ENCODE measurements at places on chromosomes 11 and 22.

GRCh38 chr11:36672815-36673450, 74.9 kb upstream of the RAG2 start:
- no peak for DNase-seq

DNA sequence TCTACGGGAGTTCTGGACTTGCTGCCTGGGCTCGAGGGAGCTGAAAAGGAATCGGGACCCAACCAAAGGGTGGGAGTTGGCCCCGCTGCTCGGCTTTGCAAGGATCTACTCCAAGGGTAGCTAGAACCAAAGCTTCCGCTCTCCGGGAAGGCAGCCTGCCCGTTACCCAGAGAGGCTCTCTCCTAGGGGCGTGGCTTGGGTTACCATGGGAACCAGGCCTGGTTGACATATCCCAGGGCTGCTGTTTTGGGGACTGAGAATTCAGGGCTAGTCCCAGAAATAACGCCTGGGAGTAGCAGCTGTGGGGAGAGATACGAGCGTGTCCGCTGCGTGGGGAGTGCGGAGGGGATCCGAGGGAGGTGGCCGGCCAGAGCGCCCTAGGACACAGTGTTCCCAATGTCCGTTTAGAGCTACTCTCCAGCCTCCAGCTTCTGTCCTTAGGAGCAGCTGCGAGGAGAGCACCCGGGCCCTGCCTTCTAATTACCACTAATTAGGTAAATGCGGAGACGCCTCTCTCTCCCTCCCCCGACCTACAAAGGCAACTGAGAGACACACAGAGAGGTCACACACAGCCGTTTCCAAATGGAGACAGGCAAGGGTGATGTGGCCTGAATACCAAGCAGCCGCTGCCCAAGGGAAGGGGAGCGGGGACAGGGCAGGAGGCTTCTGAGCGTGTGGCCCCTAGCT, 141.6 kb upstream of the CADM1 start:
- DNase-seq: no peak

DNA sequence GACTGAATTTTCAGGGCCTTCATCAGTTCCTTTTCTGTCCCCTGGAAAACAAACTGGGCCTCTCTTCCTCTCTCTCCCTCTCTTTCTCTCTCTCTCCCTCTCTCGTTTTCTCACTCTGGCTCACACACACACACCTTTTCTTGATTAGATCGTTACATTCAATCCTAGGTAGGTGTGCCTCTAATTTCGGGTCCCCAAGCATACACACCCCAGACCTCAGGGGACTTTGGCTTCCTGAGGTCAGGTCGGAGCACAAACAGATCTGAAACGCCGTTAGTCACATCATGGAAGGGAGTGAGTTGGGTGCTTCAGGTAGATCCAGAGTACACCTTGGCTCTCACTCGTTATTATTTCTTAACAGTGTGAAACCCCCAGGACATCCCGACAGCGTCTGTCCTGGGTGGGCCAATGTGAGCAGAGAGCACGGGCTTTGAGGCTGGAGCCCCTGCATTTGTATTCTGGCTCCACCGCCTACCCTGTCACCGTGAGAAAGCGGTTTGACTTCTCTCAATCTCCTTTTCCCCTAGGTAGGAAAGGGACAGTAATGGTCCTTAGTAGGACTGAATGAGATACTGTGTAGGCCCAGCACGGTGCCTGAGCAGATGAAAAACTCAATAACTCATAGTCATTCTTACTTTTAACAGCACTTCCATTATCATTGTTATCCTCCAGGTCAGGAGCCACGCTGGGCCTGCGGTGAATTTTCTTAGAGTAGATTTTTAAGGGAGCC, 37.3 kb upstream of the POU2AF1 start:
- DNase-seq: no peak

- DNase-seq: no peak
These were observed 499 bp downstream of the DLAT start for GRCh38 chr11:112025707-112026106.

GRCh38 chr22:38750104-38750503, 5.7 kb downstream of the SUN2 start:
- DNase-seq: no peak

DNA sequence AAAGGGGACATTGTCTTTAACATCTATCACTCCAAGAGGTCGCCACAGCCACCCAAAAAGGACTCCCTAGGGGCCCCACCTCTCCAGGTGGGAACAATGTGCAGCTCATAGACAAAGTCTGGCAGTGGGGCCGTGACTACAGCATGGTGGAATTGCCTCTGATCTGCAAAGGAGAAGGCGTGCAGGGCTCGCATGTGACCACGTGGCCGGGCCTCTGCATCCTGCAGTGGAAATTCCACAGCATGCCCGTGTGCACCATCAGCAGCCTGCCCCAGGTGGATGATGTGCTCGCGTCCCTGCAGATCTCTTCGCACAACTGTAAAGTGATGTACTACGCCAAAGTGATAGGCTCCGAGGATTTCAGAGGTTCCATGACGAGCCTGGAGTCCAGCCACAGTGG, 18.5 kb downstream of the ALKBH3 start:
- no peak for DNase-seq

GRCh38 chr22:46083383-46084350, 66.7 kb upstream of the PPARA start:
- DNase-seq: no peak

DNA sequence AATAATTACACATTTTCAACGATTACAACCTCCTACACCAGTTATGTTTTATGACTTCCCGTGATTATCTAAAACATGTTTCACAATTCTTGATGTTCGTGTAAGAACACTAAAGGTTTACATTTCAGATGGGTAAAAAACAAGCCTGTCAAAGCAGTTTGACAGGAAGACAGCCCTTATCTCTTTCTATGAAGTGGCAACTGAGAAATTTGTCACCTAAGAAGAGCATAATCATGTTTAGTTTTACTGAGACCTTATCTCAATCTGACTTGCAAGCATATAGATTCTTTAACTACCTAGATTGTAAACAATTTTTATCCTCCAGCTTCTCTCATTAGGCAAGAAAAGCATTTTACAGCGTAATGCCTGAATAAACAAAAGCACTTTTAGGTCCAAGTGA, 218.4 kb upstream of the ZBED5 start:
- no peak for DNase-seq

DNA sequence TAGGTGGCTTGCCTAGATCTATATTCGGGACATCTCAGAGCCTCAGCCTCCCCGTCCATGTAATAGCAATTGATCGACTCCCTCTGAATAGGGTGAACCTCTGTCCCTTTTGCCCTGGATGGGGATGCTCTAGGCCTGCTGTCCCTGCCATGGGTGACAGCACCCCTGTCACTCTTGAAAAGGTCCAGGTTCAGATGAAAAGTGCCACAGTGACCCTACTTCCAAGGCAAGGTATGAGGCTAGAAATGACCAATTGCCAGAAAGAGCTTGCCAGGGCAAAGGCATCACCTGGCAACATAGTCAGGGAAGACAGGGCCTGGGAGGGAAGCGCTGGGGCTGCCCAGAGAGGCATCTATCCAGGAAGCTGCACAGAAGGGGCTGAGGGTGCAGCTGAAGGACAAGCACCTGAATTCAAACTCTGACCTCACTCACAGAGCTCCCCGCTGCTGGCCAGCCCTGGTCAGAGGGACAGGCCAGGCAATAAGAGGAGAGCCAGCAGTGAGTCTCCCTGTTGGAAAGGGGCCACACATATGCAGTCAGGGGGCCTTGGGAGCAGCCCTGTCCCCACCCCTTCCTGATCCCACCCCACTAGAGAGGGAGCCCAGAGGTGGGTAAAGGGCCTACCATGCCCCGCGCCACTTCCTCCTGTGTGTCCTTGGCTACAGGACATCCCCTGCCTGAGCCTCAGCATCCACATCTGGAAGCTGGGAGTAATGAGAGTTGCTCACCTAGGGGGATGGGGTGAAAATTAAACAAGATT, 9.0 kb upstream of the APOBEC3A start:
- no peak for DNase-seq

GRCh38 chr11:69368119-69368880, 74.3 kb downstream of the MYEOV start:
- no peak for DNase-seq

DNA sequence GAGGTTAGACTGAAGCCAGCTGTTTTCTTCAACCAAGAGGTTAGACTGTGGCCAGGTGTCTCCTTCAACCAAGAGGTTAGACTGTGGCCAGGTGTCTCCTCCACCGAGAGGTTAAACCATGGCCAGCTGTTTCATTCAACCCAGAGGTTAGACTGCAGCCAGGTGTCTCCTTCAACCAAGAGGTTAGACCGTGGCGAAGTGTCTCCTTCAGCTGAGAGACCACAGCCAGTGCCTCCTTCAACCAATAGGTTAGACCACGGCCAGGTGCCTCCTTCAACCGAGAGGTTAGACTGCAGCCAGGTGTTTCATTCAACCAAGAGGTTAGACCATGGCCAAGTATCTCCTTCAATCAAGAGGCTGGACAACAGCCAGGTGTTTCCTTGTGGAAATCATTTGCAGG, 498.1 kb downstream of the TBC1D22A start:
- peak; percentile 72 for DNase-seq

GRCh38 chr22:23380230-23380573, 199.9 kb downstream of the IGLL1 start:
- peak; percentile 33 for DNase-seq

- no peak for DNase-seq
These were observed 72.0 kb upstream of the USP47 start for GRCh38 chr11:11769782-11770181.

DNA sequence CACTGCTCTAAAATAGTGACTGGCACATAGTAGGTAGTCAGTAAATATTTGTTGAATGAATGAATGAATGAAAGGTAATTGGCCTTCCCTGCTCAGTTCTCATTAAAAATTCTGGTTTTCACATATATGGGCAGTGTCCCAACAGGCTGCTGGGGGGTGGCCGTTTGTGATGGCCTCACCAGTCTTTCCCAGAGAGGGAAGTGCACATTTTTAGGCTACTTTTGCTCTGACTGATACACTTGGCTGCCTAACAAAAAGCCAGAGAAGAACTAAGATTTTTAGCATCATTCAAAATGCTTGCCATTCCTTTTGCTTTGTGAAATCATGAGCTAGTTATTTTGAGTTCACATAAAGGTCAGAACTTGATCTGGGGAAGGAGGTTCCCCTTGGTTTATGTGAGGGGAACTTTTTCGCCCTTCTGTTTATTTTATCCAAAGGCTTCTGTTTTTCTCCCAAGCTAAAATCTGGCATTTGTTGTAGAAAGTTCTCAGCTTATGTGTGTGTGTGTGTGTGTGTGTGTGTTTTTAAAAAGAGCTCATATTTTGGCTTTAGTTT, 83.1 kb downstream of the PTPRJ start:
- DNase-seq: no peak

- no peak for DNase-seq
These were observed 133.5 kb downstream of the RBFOX2 start for GRCh38 chr22:35894937-35895708.

DNA sequence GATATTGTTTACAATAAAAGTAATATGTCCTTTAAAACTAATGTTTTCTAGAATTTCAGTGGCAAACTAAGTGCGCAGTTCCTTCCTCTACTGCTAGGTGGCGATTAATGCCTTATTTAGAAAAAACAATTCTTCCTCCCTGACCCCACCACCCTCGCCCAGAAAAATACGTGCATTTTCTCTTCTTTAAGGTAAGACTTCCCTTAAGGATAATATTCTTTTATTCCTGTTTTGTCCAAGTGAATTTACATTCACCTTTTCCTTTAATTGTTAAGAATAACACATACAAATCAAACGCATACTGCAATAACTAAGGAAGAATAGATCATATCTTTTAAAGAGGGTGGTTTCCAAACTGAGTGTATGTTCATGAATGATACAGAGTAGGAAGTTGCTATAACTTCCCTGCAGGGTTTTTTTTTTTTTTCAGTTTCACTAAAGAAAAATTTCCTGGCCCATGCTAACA, 17.0 kb upstream of the PSMA1 start:
- no peak for DNase-seq

DNA sequence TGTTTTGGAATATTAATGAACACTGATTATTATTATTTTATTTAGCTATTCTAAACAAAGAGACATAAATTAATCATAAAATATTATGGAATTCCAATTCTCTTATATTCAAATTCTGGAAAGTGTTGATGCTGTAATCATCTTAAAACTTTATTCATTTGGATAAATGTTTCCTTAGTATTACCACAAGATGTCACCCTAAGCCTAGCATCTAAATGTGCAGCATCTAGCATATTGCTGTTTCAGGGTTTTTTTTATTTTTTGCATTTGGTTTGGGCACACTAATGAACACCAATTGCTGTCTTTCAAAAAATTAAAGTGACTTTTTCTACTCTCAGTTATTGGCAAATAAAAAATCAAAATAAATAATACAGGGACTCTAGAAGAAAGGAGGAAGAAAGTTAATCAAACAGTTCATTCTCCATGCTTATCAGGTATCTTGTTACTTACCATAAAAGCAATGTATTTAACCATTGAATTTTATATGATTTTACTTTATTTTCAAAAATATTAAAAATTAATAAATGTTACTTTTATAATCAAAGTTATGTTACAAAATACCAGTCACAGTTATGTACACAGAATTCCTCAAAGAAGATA, 31.8 kb downstream of the DLG2 start:
- DNase-seq: no peak

GRCh38 chr11:47917599-47918369, 62.6 kb upstream of the PTPRJ start:
- peak; percentile 95 for DNase-seq

- DNase-seq: no peak
These were observed 64.8 kb downstream of the PHF21B start for GRCh38 chr22:44944883-44945601.

DNA sequence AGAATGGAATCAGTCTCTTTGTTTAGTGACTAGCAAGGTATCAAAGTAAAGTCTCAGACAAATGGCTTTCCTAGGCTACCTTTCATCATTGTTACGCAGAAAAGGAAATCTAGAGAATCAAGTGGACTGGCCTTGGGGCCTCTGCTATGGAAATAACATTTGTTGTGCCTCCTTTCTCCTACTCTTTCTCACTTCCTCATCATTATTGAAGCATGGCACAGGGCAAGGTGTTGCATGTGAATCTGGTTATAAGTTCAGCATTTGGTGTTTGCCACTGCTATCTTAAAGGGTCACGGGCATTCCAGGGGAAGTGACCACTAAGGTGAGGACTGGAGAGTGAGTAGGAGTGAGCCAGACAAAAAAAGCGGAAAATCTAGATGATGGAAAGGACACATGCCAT, 54.9 kb downstream of the GLYATL1 start:
- DNase-seq: no peak

DNA sequence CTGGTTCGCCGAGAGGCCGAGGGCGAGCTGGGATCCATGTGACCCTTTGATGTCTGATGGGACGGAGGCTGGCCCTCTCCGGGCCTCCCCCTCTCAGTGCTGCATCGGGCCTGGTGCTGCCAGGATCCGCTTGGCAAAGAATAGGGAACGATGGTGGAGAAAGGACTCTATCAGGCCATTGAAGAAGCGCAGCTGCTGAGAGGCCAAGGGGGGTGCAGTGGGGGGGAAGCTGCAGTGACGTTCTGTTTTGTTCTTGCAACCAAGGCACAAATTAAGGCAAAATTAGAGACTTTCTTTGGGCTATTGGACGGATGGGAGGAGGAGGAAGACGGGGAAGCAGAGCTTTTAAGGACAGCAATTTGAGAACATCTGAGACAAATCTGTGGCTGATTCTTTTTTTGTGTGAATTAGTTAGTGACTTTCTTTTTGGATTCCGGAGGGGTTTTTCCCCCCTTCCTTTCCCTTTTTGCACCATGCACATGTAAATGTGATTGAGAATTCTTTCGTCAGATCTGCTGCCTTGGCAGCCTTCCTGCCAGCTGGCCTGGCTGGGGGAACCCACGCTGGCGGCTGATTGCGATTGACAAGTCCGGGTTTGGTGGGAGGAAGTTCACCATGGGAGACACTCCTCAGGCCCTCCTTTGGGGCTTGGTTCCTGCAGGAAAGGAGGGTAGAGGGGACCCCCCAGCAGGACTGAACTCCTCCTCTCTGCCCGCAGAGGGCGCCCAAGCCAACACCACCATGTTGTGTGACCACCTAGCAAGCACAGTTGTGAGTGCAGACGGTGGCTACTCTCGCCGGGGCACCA, 214.6 kb downstream of the NTM start:
- DNase-seq: no peak

Measured in NCI-H510A (cell line).